ENCODE measurements at places on chromosomes 3 and 15. TPM values are rescaled to one million over a fixed set of nuclear protein-coding genes. Genes with fewer than 3 reads are reported as not detected.

The KLHL24 gene
- 56.6 TPM for polyA plus RNA-seq

The DUOXA2 gene
- not detected for polyA plus RNA-seq

The CCR4 gene
- 0.18 TPM for polyA plus RNA-seq

The IQCF5 gene
- polyA plus RNA-seq, result not detected

The KNG1 gene
- polyA plus RNA-seq, result 56.9 TPM

The DZIP3 gene
- 43.6 TPM for polyA plus RNA-seq

The SPINK8 gene
- 0.43 TPM for polyA plus RNA-seq

The IL17RD gene
- 66.6 TPM for polyA plus RNA-seq

The GAP43 gene
- polyA plus RNA-seq, result 0.30 TPM

The PDZRN3 gene
- 48.5 TPM for polyA plus RNA-seq

The GOLGA8S gene
- 1.4 TPM for polyA plus RNA-seq

The ADAMTS9 gene
- polyA plus RNA-seq, result 174 TPM

The SLC15A2 gene
- 16.0 TPM for polyA plus RNA-seq

The GRIP2 gene
- polyA plus RNA-seq, result 1.7 TPM

The MKRN2OS gene
- polyA plus RNA-seq, result 2.6 TPM

The TXNRD3 gene
- 22.0 TPM for polyA plus RNA-seq

The C3orf70 gene
- 9.9 TPM for polyA plus RNA-seq

The ITPKA gene
- 0.52 TPM for polyA plus RNA-seq

The ZNF639 gene
- polyA plus RNA-seq, result 62.7 TPM

The RASL12 gene
- polyA plus RNA-seq, result 6.1 TPM

The ACSBG1 gene
- 1.4 TPM for polyA plus RNA-seq
